Hindlimb muscle (tissue), 1 donor: ENCODE measurements at places on chromosomes 16 and 17. TPM values are rescaled to one million over a fixed set of nuclear protein-coding genes. Genes with fewer than 3 reads are reported as not detected.

- DNase-seq, result no peak
Measured at GRCh38 chr16:2955779-2956578, 8.1 kb upstream of the KREMEN2 start.

GRCh38 chr16:57783116-57783515 lies 19.2 kb downstream of the KIFC3 start:
- DNase-seq, result no peak

DNA sequence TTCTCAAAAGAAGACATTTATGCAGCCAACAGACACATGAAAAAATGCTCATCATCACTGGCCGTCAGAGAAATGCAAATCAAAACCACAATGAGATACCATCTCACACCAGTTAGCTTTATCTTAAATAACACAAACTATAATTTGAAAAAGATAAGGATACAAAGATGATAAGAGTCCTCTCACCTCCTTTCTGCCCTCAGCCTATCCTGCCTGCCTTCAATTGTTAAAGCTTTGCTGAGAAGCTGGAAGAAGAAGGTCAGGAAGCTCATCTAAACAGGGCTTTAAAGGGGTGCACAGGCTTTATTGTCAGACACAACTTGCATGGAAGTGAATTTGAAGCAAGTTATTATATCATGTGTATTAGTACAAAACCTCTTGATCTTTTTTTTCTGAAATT lies 676.3 kb upstream of the GOT2 start:
- DNase-seq, result no peak

GRCh38 chr17:72843591-72843990 lies 248.9 kb downstream of the SLC39A11 start:
- no peak for DNase-seq

DNA sequence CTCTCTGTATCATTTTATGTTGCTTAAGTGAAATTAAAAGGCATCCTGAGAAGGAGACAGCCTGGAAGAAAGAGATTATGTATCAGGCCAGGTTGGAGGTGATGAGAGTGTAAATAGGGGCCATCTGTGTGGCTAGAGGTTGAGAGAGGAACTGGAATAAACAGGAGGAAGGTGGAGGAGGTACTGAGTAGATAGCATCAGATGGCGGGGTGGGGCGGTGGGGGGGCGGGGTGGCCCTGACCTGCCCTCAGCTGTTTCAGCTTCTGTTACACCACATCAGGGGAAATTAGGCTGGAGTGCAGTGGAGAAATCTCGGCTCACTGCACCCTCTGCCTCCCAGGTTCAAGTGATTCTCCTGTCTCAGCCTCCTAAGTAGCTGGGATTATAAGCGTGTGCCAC lies 6.9 kb upstream of the KCNG4 start:
- DNase-seq, result no peak

- DNase-seq, result no peak
Measured at GRCh38 chr16:30086291-30087140, 5.2 kb downstream of the TBX6 start.

TEKT3 gene
- 1.8 TPM for polyA plus RNA-seq

GRCh38 chr16:55810451-55810961 lies 22.4 kb downstream of the CES1 start:
- no peak for DNase-seq

GRCh38 chr17:8710813-8711212 lies 33.8 kb downstream of the CCDC42 start:
- DNase-seq, result no peak

GRCh38 chr17:4411201-4411600 lies 22.5 kb upstream of the SPNS3 start:
- no peak for DNase-seq

- peak; percentile 68 for DNase-seq
Measured at GRCh38 chr17:41579484-41580243, 7.0 kb downstream of the KRT14 start.

CES4A gene
- polyA plus RNA-seq, result 2.6 TPM

TSR3 gene
- polyA plus RNA-seq, result 59.2 TPM
